ENCODE measurements at places on chromosomes 1 and 21. TPM values are rescaled to one million over a fixed set of nuclear protein-coding genes. Genes with fewer than 3 reads are reported as not detected.

GRCh38 chr1:79293611-79294010 is 287.1 kb upstream of the ADGRL4 start:
- no peak overlapping the region for H3K4me3 ChIP-seq
- H3K4me1 ChIP-seq = no peaks in the 10 kb centered on the region
- H3K36me3 ChIP-seq = no peaks in the 10 kb centered on the region
- no peak overlapping the region for H3K27ac ChIP-seq
- DNase-seq = no peak
- no peaks in the 10 kb centered on the region for H3K27me3 ChIP-seq

DNA sequence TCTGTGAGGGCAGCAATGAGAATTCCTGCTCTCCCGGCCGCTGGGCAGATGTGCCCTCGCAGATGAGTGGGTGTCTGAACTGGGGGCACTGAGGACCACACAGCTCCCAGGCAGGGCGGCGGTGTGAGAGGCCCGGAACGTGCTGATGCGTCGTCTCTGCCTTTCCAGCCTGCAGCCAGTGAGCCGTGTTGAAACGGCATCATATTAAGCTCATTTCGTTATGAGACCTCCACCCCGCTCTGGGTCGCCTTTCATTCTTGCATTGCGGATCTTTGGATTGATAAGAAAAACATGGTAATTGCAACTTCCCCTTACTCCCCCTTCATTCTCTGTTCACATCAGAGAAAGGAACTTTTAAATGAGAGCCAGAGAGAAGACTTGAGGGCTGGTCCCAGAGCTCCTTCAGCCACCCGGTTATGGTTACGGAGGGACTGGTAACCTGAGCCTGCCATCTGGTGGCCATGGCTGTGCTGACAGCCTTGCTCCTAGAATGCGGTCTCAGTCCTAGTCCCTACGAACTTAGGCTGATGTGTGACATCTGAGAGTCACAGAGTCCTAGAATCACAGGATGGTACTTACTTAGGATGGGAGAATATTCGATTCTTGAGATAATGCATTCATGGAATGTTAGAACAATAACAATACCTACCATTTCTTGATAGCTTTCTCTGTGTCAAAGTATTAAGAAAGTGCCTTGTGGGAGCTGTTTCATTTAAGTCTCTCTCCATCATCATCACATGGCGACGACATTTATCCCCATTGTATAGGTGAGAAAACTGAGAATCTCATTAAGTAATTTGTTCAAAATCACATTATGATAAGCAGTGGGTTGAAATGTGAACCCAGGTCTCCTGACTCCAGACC is 271.0 kb downstream of the TRABD2B start:
- peak; percentile 83 for DNase-seq
- H3K4me1 ChIP-seq = peaks cover 9% of the 10 kb centered on the region
- H3K27ac ChIP-seq = no peak overlapping the region
- H3K4me3 ChIP-seq = no peak overlapping the region

- H3K4me1 ChIP-seq = peaks cover 24% of the 10 kb centered on the region
- DNase-seq = no peak
- H3K36me3 ChIP-seq = no peaks in the 10 kb centered on the region
- no peaks in the 10 kb centered on the region for H3K27me3 ChIP-seq
Measured at GRCh38 chr1:108034396-108034795, 69.4 kb upstream of the VAV3 start.

DNA sequence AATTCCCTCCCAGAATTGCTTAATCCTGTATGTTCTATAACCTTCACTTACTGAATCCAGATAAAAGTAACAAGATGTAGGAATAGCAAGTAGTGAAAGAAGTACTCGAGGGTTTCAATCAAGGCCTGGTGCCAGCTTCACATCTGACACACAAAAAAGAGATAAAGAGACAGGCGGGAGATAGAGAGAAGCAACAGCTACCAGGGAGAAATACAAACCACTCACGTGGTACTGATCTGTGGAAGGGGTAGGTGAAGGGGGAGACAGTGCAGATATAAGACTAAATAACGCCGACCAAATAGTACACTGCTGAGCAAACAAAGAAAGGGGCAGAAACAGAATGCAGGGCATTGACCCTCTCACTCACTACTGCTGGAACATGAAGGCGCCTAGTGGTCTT is 295.2 kb downstream of the NEGR1 start:
- H3K4me3 ChIP-seq = no peak overlapping the region
- no peak for DNase-seq
- H3K27me3 ChIP-seq = no peaks in the 10 kb centered on the region
- no peak overlapping the region for H3K27ac ChIP-seq

Gene TMEM52
- total RNA-seq = 0.92 TPM

GRCh38 chr1:109794319-109795132 is 30.8 kb upstream of the EPS8L3 start:
- no peaks in the 10 kb centered on the region for H3K36me3 ChIP-seq
- no peak for DNase-seq
- peaks cover 7% of the 10 kb centered on the region for H3K27me3 ChIP-seq
- H3K4me1 ChIP-seq = peaks cover 18% of the 10 kb centered on the region

DNA sequence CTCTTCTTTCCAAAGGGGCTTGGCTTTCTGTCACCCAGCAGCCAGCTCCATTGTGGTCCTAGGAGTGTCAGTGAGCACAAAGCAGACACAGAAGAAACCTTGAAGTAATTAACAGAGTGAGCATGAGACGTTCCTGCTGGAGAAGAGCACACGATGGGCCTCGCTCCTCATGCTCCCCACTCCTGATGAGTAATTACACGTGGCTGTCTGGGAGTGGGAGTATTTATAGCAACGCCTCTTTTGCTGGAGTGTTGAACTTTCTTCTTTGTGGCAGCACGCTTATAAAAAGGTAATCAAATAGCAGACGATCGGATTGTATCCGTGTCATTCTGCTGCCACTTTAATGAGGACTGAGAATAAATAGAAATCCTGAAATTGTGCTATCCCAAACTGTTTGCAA is 185.8 kb downstream of the CAMTA1 start:
- no peak overlapping the region for H3K4me3 ChIP-seq
- DNase-seq = no peak
- peaks cover 3% of the 10 kb centered on the region for H3K4me1 ChIP-seq
- H3K27me3 ChIP-seq = peaks cover 1% of the 10 kb centered on the region

DNA sequence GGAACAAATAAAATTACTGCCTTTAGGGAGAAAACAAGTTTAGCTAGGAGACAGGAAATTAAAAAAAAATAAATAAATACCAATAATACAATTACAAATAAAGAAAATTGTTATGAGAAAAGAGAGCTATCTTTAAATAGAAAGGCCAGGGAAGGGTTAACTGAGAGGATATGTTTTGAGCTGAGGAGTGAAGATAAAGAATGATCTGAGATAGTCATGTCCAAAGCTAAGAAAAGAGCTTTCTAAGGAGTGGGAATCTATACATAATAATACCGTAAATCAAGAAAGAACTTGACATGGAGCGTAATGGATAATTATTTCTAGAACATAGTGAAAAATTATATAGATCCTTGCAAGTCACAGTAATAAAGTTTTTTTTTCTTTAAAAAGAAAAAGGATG is 176.5 kb downstream of the NCAM2 start:
- H3K27me3 ChIP-seq = no peaks in the 10 kb centered on the region
- H3K4me1 ChIP-seq = no peaks in the 10 kb centered on the region
- H3K27ac ChIP-seq = no peak overlapping the region
- no peak overlapping the region for H3K4me3 ChIP-seq
- H3K36me3 ChIP-seq = no peaks in the 10 kb centered on the region

Gene INAVA
- 35.8 TPM for total RNA-seq

DNA sequence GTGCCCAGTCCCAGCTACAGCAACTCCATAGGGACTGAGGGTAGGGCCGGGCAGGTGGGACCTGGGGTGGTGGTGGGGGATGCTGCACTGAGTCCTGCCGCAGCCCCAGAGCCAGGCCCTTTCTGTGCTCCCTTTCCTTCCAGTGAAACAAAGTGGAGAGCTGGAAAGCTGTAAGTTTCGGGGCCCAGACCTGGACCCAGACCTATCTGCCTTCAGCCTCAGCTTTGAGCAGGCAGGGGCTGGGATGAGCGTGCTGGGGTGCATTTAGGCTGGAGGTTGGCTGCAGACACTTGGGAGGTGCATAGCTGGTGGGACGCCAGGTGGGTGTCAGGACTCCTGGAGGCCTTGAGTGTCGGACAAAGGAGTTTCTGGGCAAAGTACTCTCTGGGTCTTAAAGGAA is 92.7 kb upstream of the C1orf174 start:
- DNase-seq = no peak
- H3K27me3 ChIP-seq = peaks cover 8% of the 10 kb centered on the region
- peaks cover 5% of the 10 kb centered on the region for H3K36me3 ChIP-seq
- no peaks in the 10 kb centered on the region for H3K4me1 ChIP-seq
- no peak overlapping the region for H3K27ac ChIP-seq

Measured in endothelial cell (in vitro differentiated cells).